ENCODE measurements at places on chromosomes 1 and 21. TPM values are rescaled to one million over a fixed set of nuclear protein-coding genes. Genes with fewer than 3 reads are reported as not detected.

CSMD2 gene
- 3.7 TPM for total RNA-seq

BSND gene
- not detected for total RNA-seq

S100A14 gene
- 0.30 TPM for total RNA-seq

CD1E gene
- not detected for total RNA-seq

TMEM69 gene
- 3.4 TPM for total RNA-seq

GJA9 gene
- 0.12 TPM for total RNA-seq

GFI1 gene
- total RNA-seq: 0.38 TPM

KDF1 gene
- not detected for total RNA-seq

ZNF326 gene
- total RNA-seq: 4.4 TPM

LRRC71 gene
- total RNA-seq: not detected

NFASC gene
- 33.3 TPM for total RNA-seq

GSTM1 gene
- total RNA-seq: 6.1 TPM

GPR52 gene
- 0.23 TPM for total RNA-seq

VPS13D gene
- 24.1 TPM for total RNA-seq

F5 gene
- under 0.01 TPM for total RNA-seq

CELA3B gene
- total RNA-seq: not detected

S100A7 gene
- total RNA-seq: not detected

KCNJ6 gene
- total RNA-seq: 0.23 TPM

C1QB gene
- not detected for total RNA-seq

SLC44A3 gene
- total RNA-seq: 6.1 TPM

NBPF6 gene
- total RNA-seq: not detected

MX2 gene
- 0.60 TPM for total RNA-seq

LCE2A gene
- not detected for total RNA-seq

DOCK7 gene
- total RNA-seq: 111 TPM

RAB7B gene
- 4.7 TPM for total RNA-seq

EDARADD gene
- not detected for total RNA-seq

BEST4 gene
- total RNA-seq: 0.08 TPM

SYTL1 gene
- not detected for total RNA-seq

LCE3D gene
- total RNA-seq: not detected

PCAT6 gene
- total RNA-seq: not detected

ENAH gene
- 155 TPM for total RNA-seq

SPATA21 gene
- total RNA-seq: not detected

LMX1A gene
- not detected for total RNA-seq

HSD3B2 gene
- total RNA-seq: not detected

PTPN22 gene
- 0.08 TPM for total RNA-seq
